ENCODE measurements at places on chromosomes 11 and 22.

- DNase-seq, result no peak
These were observed 2.9 kb downstream of the BIRC3 start for GRCh38 chr11:102320188-102320587.

DNA sequence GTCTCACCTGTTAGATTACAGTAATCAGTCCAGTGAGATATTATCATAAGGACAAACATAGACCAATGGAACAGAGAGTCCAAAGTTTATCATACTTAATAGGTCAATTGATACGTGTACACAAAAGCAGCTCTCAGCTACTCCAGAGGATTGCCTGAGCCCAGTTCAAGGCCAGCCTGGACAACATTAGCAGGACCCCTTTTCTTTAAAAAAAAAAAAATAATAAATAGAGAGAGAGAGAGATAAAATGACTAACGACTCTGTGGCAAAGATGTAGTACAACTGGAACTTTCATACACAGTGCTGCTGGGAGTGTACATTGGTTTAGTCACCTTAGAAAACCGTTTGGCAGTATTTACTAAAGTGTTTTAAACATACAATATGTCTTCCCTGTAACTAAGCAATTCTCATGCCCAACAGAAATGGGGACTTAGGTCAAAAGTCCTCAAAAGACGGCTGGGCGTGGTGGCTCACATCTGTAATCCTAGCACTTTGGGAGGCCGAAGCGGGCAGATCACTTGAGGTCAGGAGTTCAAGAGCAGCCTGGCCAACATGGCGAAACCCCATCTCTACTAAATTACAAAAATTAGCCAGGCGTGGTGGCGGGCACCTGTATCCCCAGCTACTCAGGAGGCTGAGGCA, 10.6 kb downstream of the SNX32 start:
- DNase-seq, result no peak

- DNase-seq, result no peak
These were observed 831 bp downstream of the CD44 start for GRCh38 chr11:35139722-35140282.

DNA sequence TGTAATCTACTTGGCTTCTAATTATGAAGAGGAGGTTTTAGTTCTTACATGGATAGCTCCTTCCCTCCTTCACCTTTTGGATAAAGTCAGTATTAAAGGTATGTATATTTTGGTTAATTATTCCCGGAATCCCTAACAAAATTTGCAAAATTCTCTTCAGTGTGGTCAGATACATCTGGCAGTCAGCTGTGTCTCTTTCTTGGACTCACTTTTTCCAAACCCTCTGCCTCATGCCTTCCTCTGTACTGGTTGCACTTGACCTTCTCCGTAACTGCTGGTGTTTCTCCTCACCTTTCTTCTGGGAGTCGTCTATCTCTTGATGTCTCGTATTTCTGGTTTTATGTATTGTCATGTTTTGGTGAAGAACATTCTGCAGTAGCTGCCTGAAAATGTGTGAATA, 62.5 kb downstream of the PPP6R3 start:
- DNase-seq, result no peak

DNA sequence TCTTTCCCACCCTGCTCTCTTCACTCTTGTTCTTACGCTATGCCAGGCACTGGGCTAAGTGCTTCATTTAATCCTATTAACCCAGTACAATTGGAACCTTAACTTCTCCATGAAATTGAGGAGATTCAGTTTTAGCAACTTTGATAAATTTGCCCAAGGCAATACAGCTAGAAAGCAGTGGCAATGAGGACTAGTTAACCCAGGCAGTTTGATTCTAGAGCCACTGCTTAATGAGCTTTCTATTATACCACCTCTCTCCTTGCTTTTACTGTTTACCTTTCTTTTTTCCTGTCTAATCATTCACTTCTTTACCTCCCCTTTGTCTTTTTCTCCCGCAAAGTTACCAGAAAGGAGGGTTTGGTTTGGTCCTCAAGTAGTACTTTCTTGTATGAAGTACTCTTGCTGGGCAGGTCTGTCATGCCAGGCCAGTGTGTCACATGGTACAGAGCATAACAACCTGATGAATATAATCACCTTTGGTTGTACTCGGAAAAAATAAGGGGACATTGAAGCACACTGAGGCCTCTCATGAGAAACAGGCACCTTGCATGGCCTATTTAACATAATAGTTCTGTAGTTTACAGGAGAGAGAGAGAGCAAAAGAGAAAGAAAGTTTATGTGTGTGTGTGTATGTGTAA, 70.6 kb downstream of the PDHX start:
- no peak for DNase-seq

DNA sequence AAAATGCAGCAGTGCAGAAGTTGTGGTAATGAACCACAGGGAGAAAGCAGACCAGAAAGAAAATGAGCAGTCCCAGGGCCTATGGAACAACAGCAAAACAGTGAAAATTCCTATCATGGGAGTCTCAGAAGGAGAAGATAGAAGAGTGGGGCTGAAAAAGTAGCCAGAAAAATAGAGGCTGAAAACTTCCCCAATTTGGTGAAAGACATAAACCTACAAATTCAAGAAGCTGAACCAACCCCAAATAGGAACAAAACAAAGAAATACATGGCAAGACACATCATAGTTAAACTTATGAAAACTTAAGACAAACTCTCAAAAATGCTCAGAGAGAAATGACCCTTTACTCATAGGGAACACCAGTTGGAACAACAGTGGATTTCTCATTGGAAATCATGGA, 11.4 kb downstream of the FGF19 start:
- no peak for DNase-seq

DNA sequence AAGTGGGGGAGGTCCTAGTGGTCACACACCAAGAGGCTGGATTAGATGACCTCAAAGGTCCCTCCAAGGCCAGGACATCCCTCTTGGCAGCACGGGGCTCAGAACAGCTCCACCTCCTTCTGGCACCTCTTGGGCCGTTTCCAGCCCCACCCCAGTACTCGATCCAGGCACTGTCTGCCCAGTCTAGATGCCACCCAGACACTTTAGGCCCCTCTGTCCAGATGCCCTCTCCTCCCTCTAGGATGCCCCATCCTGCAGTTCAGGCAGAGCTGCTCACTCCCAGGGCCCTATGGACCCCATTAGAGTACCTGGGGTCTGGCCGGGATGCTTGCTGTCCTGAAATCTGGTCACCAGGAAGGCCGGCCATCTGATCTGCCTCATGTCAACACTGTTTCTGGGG, 34.7 kb upstream of the PRR5 start:
- no peak for DNase-seq

GRCh38 chr11:66749091-66749490, 20.1 kb upstream of the SPTBN2 start:
- no peak for DNase-seq

DNA sequence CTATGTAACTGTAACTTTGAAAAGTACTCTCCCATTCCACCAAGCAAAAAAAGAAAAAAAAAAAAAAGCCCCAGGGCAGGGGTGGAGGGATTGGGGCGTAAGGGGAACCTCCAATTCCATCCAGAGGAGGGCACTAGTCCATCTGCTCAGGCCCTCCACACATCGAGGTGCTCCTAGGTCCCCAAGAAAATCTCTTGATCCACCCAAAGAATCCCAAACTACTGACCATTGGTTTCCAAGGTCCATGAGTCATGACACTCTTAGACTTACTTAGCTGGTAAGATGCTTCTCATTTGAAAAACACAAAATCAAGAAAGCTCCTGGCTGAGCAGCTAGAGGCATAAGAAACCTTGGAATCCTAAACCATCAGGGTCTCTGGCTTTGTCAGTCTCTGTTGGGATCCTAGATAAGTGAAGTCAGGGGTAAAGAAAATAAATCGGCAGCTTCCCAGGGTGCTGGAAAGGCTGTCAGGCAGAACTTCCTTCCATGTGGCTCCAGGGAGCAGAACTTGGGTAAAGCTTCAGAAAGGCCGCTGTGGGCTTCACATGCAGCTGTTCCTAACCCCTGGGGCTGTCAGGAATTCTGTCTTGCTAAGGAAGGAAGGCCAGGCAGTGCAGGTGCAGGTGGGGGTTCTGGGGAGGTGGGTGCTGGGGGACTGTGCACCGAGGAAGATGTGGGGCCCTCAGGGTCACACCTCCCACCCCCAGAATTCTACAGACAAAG, 49.4 kb upstream of the ADA2 start:
- DNase-seq, result no peak

- no peak for DNase-seq
These were observed 104.2 kb downstream of the SCN3B start for GRCh38 chr11:123549926-123550917.

DNA sequence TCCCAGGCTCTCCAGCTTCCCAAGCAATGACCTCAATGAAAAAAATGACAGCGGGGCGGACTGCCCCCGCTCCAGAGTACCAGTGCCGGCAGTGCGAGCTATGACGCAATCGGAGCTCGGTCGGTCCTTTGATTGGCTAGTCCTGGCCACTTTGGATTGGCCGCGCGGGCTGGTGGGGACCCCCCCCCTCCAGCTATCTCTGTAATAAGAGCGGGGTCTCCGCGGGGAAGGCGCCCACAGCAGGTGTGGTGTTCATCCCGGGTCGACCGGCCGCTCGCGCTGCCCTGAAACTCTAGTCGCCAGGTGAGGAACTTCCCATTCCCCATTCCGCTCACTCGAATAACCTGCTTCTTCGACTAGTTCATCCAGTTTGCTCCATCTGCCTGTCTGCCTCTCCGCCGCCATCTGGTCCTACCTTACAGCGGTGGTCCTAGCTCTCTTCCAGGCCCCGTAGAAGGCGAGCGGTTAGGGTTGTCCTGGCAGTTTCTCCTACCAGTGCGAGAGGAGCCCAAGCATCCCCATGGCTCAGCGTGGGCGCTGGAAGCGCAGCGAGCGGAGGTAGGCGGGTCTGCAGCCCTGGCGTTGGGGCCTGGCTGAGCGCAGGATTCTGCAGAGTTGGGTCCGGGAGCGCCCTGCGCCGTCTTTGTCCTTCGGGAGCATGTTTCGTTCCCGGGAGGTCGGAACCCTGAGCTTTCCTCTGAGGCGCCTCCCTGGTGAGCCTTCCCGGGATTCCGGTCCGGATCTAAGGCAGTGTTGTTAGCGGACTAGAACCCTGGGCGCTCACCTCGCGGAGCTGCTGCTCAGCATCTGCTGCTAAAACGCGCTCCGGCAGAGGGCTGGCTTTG, at the start of gene CALCB:
TSS of gene CALCB (plus strand) at position 233 of the 845 bp plus-strand sequence. CDS start 1,126 bp downstream, outside the sequence.
- peak; percentile 52 for DNase-seq

- DNase-seq, result no peak
These were observed 8.7 kb downstream of the CD3E start for GRCh38 chr11:118313242-118313641.

DNA sequence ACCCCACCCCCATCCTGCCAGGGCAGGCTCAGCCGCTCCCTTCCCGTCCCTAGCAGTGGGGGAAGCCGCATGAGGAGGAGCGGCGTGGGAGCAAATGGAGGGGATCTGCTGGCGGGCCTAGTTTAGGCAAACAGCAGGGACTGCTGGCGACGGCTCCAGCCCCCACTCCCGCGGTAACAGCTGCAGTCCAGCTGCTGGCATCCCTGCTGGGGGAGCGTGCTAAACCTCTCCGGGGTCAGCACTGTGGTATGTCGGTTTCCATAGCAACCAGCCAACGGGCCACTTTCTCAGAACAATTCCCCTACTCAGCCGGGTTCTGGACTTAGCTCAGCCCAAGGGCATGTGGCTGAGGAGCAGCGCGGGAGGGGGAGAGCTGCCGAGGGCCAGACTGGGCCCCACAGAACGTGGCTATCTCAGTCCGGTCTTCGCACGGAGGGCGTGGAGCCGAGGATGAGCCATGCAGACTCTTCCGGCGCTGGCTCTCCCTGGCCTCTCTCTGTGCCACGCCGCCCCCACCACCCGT, 98.8 kb downstream of the PKNOX2 start:
- no peak for DNase-seq

GRCh38 chr22:22164541-22165272, 79.9 kb upstream of the VPREB1 start:
- no peak for DNase-seq

- DNase-seq, result peak; percentile 34
These were observed 1.5 kb downstream of the MAFF start for GRCh38 chr22:38203090-38203810.

DNA sequence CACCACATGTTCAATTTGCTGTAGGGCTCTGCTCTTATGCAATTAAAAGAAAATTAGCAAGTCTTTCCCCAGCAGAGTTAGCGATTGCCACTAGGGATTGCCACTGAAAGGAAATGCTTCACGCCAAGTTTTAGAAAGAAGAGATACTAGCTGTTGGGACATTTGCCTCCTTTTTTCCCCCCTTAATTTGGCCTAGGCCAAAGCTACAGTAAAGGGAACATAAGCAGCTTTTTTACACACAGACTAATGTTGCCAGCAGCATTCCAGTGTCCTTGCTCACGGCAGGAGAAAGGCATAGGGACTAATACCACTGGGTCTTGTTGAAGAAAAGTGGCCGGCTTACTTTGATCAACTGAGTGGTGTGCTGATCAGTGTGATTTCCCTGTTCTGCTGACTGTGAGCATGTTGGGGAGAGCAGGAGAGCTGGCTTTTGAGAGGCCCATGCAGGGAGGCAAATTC, 71.2 kb downstream of the PHF21A start:
- no peak for DNase-seq

DNA sequence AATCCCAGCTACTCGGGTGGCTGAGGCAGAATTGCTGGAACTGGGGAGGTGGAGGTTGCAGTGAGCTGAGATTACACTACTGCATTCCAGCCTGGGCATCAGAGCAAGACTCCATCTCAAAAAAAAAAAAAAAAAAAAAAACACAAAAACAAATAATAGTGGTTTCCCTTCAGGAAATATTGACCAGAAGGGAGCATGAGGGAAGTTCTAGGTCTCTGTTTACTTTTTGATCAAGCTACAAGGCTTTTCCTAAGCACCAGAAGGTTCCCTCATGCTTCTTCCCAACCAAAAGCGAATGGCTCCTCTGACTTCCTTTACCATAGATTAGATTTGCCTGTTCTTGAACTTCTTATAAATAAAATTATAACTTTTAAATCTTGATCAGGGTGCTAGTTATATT, 18.3 kb downstream of the MYO18B start:
- DNase-seq, result no peak

GRCh38 chr22:17969701-17970113, 54.7 kb downstream of the MICAL3 start:
- no peak for DNase-seq

- no peak for DNase-seq
These were observed 8.0 kb upstream of the DSCAML1 start for GRCh38 chr11:117805045-117805444.

- DNase-seq, result no peak
These were observed 589.5 kb downstream of the OPCML start for GRCh38 chr11:132942611-132943356.

- DNase-seq, result no peak
These were observed 311.0 kb downstream of the BUD13 start for GRCh38 chr11:116461789-116462188.

GRCh38 chr11:67435031-67435726, 2.3 kb downstream of the PTPRCAP start:
- no peak for DNase-seq

DNA sequence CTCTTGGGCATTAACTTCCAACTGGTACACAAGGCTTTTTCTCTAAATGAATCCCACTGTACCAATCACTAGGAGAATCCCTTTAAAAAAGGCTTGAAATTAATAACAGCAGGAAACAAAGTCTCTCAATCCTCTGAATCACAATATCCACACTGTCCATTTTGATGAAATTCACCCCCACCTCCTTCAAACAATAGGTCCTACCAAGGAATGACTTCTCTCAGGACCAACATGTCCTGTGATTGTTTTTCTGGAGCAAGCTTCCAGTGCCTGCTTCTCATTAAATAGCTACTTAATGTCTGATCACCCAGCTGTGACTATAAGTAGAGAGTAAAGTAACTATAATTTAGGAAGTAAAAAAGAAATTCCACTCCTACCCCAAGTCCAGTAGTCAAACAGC, 13.1 kb downstream of the NUMA1 start:
- no peak for DNase-seq

Data from stimulated activated naive CD8-positive, alpha-beta T cell treated with anti-CD3 and anti-CD28 coated beads, Interleukin-15, amount 100 ng/mL, for 72 hours (primary cell).